ENCODE measurements at places on chromosomes 6 and 20.

DNA sequence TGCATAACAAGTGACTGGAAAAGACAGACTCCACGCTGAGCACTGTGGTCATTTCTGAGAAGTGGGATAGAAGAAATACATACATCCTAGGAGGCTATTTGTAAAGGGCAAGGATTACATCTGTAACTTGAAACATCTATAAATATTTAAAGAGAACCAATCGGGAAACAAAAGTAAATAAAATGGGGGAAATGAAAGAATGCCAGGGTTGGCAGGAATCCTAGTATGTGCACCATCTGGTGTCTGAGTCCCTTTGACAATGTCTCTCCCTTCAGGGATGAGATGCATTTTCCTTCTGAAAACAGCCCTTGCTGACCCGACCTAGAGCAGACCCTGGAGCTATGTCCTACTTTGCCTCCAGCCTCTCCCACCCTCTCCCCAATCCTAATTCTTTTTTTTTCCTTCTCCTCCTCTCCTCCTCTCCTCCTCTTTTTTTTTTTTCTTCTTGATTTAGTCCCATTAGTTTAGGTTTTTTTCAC is 53.2 kb downstream of the VSTM2L start:
- DNase-seq, result no peak

DNA sequence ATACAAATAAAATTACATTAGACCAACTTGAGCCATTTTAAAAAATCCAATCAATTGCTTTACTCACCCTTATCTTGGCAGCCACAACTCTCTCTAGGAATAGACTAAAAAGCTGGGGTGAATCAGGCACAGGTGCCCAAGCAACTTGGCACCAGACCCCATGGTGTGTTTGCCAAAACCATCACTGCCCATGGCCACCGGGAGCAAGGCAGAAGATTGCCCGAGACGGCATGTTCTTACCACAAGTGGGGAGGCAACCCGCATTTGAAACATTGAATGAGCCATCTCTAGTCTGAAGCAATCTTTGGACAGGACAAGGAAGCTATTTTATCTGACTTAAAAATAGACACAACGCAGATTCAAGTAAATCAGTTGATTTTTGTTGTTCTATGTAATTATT is 69.0 kb downstream of the SMLR1 start:
- no peak for DNase-seq

GRCh38 chr20:8969146-8969583 is 99.7 kb upstream of the PLCB4 start:
- DNase-seq, result no peak

GRCh38 chr6:109690373-109690736 is 647 bp downstream of the AK9 start:
- DNase-seq, result peak; percentile 51

DNA sequence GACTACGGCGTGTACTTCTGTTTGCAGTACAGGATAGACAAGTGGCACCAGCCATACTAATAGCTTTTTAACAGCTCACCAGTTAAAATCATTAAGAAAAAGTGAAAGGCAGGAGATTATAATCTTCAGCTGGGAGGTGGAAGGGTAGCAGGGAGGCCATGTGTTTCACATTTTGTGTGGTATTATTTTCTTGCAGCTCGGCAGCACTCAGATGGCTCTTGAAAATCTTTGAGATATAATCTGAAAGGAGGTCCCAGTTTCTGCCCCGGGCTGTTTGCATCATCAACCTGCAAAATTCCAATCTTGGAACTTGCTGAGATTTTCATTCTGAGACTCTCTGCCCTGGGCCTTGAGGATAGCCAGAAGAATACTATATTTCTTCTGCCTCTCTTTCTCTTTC is 87.5 kb upstream of the HDAC2 start:
- DNase-seq, result no peak

DNA sequence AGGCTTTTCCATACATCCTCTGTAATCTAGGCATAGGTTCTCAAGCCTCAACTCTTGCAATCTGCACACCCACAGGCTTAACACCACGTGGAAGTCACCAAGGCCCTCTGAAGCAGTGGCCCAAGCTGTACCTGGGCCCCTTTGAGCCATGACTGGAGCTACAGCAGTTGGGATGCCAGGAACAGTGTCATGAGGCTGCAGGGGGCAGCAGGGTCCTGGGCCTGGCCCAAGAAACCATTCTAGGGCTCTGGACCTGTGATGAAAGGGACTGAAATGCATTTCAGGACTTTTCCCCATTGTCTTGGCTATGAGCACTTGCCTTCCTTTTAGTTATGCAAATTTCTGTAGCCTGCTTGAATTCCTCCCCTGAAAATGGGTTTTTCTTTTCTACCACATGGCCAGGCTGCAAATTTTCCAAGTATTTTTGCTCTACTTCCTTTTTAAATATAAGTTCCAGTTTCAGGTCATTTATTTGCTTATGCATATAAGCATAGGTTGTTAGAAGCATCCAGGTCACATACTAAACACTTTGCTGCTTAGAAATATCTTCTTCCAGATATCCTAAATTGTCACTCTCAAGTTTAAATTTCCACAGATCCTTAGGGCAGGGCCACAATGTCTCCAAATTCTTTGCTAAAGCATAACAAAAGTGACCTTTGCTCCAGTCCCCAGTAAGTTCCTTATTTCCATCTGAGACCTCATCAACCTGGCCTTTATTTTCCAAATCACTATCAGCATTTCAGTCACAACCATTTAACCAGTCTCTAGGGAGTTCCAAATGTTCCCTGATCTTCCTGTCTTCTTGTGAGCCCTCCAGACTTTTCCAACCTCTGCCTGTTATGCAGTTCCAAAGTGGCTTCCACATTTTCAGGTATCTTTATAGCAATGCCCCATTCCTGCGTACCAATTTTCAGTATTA is 48.6 kb upstream of the CD2AP start:
- DNase-seq, result no peak

- DNase-seq, result no peak
Measured at GRCh38 chr6:6748001-6748400, 159.5 kb downstream of the LY86 start.

DNA sequence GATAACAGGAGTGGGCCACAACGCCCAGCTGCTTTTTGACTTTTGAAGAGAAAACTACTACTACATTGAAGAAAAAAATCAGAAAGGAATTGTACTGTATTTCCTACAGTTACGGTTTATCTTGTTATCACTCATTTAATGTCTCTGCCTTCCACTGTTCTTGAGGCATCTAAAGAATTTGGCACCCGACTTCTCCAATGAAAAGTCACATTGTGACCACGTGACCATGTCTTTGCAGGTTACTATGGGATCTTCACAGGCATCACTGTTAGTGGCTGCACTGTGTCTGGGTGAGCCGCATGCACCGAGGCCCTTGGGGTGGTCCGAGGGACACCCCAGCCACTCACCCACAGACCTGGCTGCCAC is 26.8 kb downstream of the RRBP1 start:
- no peak for DNase-seq

DNA sequence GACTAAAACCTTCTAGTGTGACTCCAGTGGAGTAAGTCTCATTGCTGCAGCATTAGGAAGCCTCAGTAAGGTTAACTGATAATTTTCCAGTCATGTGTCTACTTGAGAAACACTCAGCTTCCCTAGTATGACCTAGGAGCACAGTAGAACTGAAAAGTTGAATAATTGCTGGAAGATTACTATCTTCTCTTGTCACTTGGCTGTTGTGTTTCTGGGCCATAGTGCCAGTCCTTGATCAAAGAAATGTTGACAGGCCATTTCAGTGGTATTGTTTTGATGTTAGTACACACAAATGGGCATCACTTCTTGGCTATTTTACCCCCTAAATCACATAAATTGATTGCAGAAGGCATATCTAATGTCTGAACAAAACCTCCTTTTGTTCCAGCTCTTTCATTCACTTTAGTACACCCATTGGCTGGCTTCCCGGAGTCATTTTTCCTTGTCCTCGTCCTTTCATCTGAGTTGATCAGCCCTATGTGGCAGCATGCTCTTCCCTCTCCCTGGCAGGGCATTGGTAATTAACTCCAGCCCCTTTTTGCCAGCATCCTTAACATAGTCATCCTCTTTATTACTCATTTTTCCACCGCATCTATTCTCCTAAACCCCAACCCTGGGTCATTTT is 6.0 kb downstream of the ENPP3 start:
- DNase-seq, result no peak

DNA sequence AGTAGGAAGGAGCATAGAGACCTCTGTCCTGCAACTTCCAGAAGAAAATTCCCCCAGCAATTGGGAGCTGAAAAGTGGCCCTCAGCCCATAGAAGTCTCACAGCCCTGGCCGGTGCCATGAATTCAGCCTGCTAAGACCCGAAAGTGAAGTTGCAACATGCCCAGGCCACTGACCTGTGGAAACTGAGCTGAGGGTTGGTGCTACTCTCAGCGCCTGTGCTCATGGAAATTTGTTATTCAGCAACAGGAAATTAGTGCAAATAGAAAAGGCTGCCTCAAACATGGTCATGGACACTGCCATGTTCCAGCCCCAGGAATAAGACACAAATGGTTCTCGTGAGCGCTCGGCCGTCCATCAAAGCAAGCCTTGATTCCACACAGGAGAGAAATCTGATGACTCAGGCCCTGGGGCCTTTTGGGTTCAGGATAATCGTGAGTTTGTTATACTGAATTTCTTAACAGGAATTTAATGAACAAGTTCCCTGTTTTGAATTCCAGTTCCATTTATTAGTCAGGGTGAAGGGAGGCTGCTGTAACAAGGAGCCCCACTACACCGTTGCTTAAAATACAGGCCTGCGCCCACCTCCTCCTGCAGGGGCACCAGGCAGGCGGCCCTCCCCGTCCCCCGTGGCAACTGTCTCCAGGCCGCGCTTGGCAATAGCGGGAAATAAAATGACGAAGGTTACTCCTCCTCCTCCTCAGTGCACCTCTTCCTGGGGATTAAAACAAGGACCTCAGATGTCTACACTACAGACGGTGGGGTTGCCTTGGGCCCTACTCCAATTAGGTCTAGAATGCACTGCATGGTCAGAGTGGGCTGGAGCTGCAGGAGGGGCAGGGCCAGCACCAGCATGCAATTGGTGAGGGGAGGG is 152.9 kb downstream of the ERMARD start:
- DNase-seq, result no peak

DNA sequence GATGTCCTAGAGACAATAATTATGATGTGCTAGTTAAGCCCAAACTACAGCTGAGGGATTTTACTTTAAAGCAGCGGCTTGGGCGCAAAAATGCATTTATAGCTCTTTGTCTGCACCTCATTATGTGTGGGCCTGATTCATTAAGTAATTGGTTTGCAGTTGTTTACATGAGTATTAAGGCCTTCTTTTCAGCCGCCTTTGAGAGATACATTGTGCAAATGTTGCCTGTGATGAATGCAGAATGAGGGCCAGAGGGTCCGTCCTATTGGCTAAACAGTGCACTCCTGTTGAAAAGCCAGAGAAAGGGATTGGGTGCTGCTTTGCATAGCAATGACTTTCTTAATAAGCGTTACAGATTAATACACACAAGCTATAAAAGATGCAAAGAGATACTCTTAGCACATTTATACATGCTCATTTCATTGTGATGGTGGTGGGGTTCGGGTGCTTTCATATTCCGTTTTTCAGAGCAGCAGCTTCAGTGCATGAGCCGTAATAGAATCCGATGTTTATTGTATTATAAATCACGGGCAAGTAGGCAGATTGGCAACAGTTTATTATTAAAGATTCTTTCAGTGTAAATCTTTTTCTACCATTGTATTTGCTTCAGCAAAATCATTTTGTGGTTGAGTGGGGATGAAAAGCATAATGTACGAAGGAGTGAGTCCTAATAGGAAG is 68.2 kb upstream of the XRN2 start:
- no peak for DNase-seq

DNA sequence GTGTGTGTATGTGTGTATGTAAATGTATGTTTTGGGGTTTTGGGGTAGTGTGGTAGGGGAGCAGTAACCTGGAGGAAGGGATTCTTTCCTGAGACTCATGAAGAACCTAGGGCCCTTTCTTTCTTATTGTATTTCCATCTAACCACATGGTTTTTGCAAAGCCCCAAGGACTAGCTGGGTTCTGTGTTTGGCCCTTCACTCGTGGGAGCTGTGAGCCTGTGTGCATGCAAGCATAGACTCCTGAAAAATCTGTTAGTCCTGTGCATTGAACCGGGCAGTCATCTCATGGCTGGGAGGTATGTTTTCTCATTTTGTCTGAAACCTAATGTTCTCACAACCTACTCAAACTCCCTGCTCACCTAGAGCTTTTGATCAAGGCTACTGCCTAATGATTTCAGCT is 219.1 kb downstream of the PHACTR1 start:
- no peak for DNase-seq

GRCh38 chr20:57960803-57961575 is 251.2 kb upstream of the PMEPA1 start:
- DNase-seq, result no peak

DNA sequence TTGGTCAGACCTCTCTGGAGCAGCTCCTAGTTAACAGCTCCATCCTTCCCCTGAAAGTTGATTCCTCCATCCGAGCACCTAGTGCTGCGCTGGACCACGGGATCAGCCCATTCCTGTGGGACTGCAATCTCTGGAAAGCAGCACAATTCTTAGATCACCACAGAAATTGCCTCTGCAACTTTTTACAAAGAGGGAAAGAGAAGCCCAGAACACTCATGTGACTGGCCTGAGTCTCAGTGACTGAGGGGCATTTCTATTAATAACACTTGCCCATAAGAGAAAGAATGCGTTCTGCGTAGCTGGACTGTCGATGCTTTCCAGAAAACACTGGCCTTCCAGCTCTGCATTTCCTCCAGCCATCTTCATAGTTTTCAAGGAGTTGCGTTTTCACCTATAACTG is 18.3 kb downstream of the MPC1 start:
- DNase-seq, result no peak

- DNase-seq, result no peak
Measured at GRCh38 chr6:14012313-14013030, 87.7 kb downstream of the RNF182 start.

GRCh38 chr6:112109262-112109661 is 21.9 kb downstream of the FAM229B start:
- DNase-seq, result no peak

Data from CD4-positive, alpha-beta T cell treated with Interleukin-15 for 4 hours (primary cell).